Astrocyte of the hippocampus (primary cell): ENCODE measurements at places on chromosomes 1 and 21.
A peak's percentile ranks its signal among the peaks of the same experiment; 100 is the strongest.

GRCh38 chr1:101120868-101121267, 95.3 kb upstream of the DPH5 start:
- DNase-seq = no peak

GRCh38 chr1:211340622-211341507, 14.2 kb downstream of the TRAF5 start:
- no peak for DNase-seq

DNA sequence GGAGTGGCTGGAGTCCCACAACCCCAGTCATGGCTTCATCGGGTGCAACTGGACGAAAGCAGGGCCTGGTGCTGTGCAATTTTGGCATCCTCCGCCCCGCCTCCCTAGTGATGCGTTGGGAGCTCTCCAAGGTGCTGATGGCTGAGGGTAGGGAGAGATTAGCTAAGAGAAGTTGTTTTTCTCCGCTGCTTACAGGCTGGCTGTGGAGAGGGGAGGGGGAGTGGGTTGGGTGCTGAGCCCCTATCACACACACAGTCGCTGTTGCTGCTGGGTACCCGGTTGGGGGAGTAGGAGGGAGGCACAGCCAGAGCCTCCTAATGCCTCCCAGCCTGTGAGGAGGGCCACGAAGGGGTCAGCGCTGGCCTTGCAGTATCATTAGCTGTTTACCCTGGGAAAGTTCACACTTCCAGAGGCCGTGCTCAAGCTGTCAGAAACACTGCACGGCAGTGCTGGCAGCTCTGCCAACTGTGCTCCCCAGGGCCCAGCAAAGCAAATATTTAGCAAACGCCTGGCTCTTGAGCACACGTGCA, 110.0 kb downstream of the GRIK3 start:
- DNase-seq = peak; percentile 71

GRCh38 chr1:12209495-12209832, 20.4 kb upstream of the VPS13D start:
- no peak for DNase-seq

- DNase-seq = no peak
Observed at GRCh38 chr1:89670711-89671110, 37.8 kb downstream of the LRRC8C start.

- no peak for DNase-seq
Observed at GRCh38 chr1:220915117-220915440, 35.8 kb downstream of the HLX start.

- DNase-seq = peak; percentile 74
Observed at GRCh38 chr1:85321237-85321964, 45.0 kb upstream of the BCL10 start.

DNA sequence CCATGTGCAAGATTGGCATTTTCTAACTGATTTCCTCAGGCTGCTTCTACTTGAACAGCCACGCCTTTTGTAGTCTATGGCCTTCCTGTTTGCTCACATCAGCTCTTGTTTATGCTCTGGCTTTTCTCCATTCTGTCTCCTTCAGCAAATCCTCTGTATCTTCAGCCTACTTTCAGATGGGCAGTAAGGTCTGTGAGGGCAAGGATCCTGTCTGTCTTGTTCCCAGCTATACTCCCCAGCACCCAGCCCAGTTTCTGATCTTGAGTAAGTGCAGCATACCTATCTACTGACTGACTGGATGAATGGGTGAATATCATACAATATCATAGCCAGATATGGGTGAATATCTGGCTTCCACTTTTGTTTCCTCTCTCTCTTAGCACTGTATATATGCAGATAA, 438.1 kb downstream of the LMO4 start:
- DNase-seq = no peak

DNA sequence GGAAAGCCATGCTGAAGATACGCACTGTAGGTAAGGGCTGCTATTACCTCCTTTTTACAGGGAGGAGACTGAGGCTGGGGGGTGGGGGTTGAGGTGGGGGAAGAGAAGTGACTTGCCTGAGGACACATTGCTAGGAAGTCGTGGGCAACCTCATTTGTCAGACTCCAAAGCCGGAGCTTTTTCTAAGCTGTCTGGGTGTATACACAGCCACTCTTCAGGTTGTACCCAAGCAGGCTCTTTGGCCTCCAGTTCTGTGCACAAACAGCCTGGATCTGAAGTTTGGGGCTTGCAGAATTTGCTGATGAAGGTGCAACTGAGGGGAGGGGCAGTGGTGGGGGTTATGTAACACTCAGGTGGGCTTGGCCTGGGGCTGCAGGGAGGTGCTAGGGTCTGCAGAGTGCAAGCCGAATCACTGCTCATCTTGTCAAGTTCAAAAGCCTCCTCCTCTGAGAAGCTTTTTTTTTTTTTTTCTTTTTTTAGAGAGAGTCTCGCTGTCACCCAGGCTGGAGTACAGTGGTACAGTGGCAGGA, 16.9 kb downstream of the TINAGL1 start:
- DNase-seq = no peak

DNA sequence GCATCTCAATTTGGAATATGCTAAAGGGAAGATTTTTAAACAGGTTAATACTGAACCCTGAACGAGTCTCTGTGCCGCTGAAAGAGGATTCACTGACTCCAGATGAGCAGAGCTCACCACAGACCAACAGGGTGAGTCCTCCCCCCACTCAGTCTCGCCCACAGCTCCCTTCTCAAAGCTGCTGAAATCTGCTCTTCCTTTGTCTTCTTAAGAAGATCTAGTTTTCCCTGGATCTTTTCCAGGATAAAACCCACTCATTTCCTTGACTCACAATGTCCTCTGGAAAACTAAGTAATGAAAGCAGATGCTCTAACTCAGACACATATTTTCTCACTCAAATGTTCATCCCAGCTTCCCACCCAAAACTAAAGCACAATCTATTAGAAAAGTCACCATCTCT, 447.0 kb upstream of the PKN2 start:
- DNase-seq = peak; percentile 24

DNA sequence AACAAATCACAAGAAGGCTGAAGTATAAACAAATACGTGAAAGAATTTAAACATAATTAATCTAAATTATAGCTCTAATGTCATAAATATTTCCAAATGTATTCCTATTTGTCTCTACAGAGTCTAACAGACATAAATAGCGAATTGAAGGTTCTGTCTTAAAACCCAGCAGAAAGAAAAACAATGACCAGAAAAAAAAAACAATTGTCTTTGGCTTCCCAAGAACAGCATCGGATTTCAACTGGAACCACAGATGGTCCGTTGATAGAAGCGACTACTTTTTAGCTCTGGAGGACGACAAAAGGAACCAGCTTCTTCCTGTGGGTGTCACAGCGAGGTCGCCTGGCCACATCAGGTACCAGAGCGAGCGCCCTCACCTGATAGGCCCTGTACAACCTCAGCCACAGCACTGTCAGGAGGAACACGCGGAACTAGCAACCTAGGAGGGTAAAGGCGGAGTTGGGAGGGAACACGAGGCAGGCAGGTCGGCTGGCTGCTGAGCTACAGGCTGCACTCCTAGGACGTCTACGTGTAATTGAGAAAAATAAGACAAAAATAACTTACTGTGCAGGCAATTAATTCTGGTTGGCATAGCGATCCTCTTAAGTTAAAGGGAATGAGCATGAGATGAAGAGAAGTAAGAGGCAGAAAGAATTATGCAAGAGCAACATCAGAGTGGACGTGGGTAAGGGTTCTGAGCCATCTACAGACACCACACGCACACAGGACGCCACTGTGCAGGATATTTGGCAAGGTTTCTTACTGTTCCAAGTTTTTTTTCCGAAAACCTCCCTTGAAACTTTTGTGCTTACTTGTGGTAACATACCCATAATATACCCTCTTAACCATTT, 16.7 kb upstream of the PRDM15 start:
- DNase-seq = peak; percentile 21

DNA sequence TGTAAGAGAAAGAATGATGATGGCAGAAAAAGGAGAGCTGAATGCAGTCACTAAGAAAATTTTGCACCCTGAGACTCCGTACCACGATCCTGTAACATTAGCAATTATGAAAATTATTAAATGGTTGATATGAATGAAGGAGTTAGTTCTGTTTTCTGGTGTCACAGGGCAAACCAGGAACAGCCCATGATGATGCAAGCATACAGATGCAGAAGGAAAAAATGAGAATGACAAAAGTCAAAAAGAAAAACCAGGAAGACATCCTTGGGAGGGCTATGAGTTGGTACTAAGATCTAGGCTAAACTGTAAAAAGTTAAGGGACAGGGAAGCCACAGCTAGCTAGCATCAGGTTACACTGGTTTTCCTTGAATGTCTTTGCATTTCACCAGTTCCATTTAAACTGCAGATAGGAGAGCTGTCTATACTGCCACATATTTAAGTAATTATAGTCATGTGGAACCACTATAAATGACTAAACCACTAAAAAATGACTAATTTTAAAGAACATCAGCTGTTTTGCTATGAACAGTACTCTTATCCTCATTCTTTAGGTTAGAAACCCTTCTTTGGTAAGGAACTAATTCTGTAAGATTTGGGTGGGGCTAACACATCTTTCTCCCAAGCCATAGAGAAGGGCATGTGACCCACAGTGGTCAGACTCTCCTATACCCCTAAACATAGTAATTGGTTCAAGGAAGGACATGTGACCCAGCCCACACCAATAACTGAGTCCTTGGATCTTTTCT, 11.4 kb downstream of the DOCK7 start:
- no peak for DNase-seq

GRCh38 chr1:224781800-224782199, 147.7 kb upstream of the DNAH14 start:
- no peak for DNase-seq

DNA sequence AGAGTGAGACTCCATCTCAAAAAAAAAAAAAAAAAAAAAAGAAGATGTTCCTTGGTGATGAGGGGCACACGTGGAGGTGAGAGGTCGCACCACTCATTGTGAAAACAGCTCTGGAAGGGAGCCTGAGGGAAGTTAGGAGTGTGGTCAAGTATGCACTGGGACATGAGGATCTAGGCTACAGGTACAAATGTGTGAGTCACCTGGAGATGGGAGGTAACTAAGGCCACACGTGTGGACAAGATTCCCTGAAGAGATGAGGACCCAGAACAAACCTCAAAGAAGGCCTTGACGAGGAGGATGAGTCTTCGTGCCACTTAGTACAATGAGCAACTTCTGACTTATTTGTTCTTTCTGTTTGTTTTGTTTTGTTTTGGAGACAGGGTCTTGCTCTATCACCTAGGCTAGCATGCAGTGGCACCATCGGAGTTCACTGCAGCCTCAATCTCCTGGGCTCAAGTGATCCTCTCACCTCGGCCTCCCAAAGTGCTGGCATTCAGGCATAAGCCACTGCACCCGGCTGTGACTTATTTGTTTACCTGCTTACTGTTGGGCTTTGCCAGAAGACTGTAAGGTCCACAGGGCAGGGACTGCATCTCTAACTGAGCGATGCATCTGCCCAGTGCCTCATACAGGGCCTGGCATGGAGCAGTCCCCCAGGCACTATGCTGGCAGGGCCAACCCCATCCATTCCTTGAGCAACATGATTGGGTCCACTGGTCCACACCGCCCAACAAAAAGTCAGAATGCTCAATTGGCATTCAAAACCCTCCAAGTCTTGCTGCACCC, 6.4 kb downstream of the ASAP3 start:
- DNase-seq = no peak

DNA sequence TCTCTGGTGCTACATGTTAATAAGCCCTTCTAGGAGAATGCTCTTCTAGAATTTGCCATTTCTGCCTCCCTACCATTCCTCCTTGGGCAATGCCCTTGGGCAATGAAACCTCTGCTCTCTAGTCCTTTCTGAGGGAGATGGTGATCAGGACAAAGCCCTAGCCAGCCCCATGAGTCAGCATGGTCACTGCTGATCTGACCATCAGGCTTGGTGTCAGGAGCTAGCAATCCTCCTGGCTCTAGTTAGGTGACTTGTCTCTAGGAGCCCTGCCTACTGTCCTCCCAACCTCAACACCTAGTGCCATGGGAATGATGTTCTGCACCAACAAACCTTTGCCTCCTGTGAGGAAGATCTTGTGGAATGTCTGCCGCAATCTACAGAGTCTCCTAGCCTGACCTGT, 89.8 kb downstream of the NMNAT2 start:
- no peak for DNase-seq

GRCh38 chr1:56643661-56644060, 1.5 kb upstream of the PRKAA2 start:
- DNase-seq = no peak

- DNase-seq = no peak
Observed at GRCh38 chr1:170714163-170714562, 50.2 kb downstream of the PRRX1 start.

- no peak for DNase-seq
Observed at GRCh38 chr1:34918977-34919561, 10.4 kb downstream of the DLGAP3 start.

- no peak for DNase-seq
Observed at GRCh38 chr1:24695202-24695974, 49.9 kb upstream of the CLIC4 start.

DNA sequence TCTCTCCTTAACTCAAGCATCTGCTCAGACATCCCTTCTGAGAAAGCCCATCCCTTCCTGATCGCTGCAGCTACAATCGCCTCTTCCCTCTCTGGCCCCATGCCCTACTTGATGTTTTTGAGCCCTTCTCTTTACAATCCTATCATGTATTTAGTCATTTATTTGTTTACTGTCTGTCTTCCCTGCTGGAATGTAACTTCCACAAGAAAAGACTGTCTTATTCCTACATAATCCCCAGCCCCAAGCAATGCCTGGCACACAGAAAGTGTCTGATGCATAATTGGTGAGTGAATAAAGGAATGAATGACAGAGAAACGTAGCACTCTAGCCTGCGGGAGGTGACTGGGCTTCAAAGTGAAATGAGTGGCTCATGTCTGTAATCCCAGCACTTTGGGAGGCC, 25.4 kb downstream of the ECE1 start:
- DNase-seq = peak; percentile 81

DNA sequence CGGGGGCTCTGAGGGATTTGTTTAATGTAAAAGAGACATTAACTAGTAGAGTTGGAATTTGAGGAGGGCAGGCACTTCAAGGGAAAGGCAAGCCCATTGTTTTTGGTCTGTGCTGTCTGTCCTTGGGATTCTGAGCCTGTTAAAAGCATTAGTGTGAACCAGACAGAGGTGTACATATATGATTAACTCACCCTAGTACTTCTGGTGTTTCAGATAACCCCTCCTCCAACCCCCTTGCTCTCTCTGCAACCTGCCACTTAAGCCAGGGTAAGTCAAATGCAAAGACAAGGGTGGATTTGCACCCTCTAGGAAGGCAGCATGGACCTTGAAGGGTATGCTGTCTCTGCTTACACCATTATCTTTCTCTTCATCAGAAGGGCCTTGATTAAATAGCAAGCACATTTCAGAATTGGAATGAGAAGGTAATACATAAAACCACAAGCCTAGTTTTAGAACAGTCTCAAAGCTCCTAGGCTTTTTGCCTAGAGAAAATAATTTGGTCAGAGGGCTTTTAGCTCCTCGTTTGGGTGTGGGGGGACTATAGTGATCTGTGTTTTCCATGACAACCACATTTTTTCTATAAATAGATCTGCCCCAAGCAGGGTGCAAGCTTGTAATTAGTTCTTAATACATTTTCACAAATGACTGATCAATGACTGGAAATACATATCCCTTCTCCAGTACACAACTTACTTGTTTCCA, 120.7 kb upstream of the SGIP1 start:
- DNase-seq = peak; percentile 10

GRCh38 chr1:89844241-89844807, 23.5 kb downstream of the LRRC8D start:
- no peak for DNase-seq
